Esophagus (tissue), 2 donors: ENCODE measurements at places on chromosomes 11 and 22. TPM values are rescaled to one million over a fixed set of nuclear protein-coding genes. Genes with fewer than 3 reads are reported as not detected.

TRIM64C gene
- polyA plus RNA-seq, result not detected

APOBEC3H gene
- polyA plus RNA-seq, result 0.20 TPM

ARHGAP20 gene
- polyA plus RNA-seq, result 0.33 TPM

RPLP2 gene
- 1,061 TPM for polyA plus RNA-seq

FGF19 gene
- polyA plus RNA-seq, result not detected

NCAPH2 gene
- 35.4 TPM for polyA plus RNA-seq

PHLDA2 gene
- polyA plus RNA-seq, result 19.6 TPM

OR51T1 gene
- not detected for polyA plus RNA-seq

OR51E1 gene
- 0.06 TPM for polyA plus RNA-seq

SMDT1 gene
- polyA plus RNA-seq, result 111 TPM

OR52I1 gene
- polyA plus RNA-seq, result not detected
